ENCODE measurements at places on chromosomes 3 and 15.
A peak's percentile ranks its signal among the peaks of the same experiment; 100 is the strongest.

DNA sequence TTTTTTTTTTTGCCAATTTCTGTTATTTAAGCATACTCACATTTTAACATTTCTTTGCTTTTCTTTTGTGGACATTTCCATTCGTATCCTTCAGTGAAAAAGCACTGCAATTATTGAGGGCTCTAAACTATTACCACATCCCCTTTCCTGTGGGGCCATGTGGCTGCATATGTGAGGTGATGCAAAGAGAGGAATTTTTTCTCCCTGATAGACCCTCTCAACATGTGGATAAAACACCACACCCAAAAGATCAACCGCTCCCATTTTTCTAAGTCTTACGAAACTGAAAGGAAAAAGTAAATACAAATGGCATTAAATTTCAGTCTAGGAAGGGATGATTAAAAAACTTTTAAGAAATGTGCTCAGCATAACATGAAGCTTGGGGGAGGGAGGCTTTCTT lies 68.8 kb downstream of the DNAJC13 start:
- DNase-seq = no peak

DNA sequence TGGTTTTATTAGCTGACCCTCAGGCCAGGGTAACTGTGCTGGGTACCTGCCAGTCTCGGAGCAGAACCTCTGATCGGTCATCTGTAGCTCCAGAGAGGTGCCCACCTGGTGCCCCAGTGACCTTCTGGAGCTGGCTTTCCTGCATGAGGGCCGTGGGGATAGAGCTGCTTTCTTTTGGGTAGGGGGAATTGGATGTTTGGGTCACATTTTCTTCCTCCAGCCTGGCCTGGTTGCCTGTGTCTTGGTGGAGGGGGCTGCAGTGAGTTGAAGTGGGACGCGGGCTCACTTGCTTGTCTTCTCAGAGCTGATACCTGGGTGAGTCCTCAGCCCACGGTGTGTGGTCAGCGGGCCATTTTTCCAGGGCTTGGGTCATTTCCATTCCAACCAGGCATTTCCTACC lies 2.6 kb downstream of the ZNF710 start:
- DNase-seq = no peak

DNA sequence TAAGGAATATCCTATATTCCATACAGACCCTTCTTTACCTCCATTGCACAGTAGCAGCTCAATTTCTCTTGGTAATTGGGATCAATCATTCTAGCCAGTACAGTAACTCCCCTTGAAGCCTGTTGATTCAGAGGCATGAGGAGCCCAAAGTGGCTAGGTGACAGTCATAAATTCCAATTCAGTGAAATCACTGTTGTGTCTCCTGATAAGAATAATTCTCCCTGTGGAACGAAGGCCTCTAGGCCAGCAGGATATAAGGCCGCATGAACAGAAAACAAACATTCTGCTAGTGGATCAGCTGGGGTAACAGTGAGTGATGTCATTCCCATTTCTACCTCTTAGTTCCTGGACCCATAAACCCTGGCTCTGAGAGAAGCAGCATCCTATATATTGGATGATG lies 696.3 kb downstream of the NR2F2 start:
- no peak for DNase-seq

DNA sequence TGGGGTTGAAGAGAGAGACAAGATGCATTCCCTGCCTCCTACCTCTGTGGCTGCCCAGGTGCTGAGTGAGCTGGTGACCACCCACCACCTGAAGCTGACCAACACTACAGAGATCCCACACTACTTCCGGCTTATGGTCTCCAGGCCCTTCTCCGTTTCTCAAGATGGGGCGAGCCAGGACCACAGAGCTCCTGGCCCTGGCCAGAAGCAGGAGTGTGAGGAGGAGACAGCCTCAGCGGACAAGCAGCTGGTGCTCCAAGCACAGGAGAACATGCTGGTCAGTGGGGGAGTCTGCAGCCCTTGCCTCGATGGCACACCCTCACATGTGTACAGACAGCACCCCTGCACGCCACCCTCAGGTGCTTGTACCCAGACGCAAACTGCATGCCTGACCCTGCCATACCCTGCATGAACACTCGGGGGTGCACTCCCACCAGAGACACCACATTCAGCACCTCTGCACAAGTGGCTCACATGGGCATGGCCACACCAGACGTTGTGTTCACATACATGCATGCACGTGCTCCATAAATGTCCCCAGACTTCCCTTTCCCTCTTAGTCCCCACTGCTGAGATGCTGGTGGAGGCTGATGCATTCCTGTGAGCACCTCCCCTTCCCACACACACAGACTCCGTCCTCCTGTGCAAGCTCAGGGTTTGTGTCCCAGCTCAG lies 19.0 kb downstream of the ACAA1 start:
- peak; percentile 42 for DNase-seq

DNA sequence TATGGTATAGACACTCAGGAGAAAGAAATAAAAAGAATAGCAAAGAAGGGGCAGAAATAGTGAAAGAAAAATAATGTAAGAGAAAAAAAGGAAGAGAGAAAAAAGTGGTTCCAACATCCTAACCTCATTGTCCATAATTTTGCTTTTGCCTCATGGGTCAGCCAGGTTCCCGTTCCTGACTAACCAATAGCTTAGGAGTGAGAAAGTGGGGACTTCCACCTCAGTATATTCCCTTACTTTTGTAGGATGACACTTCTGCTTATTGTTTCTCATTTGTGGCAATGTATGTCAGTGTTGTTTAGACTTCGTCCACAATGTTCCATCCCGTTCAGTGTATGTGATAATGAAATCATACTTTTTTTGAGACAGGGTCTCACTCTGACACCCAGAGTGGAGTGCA lies 9.3 kb upstream of the SLC12A8 start:
- no peak for DNase-seq

DNA sequence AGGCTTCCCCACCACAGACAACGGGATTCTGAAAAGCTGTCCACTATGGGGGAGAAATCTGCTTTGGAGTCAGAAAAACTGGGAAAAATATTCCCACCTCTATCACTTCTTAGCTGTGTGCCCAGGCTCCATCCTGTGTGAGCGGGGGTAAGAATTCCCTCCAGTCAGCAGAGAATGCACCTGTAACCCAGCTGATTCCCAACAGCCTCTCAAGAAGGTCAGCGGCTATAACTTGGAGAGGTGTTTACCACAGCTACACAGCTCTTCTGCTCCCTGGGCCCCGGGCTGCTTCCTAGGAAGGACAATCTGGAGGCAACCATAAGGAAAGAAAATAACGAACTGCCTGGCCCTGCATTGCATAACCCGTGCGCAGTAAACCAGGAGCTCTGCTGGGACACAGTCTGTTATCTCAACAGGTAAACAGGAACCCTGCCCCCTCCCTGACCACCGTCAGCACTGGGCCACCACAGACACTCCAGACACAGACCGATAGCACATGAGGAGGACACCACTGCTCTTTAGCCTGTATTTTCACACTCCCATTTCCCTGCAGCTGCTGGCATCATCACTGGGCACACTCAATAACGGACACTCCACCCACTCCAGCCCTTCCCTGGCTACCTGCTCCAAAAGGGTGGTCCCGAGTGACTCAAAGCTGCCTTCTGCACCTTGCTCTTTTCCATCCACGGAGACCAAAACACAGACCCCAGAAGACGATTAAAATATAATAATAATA lies 2.1 kb downstream of the RAB43 start:
- no peak for DNase-seq

DNA sequence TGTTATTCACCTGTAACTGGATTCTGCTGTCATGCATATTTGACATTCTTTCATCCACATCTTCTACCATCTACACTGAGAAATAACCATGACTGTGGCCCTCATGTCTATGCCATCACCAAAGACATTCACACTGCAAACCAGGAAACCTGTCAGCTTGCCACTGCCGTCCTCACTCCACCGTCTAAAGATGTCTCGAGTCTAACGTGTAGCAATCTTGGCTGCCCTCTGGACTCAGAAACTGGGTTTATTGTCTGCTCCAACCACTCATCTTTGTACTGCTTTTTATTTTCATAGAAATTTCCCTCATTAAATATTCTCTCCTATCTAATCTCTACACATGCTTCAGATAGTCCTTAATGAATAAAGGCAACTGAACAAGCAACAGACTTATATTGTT lies 57.1 kb downstream of the CRYGS start:
- no peak for DNase-seq

DNA sequence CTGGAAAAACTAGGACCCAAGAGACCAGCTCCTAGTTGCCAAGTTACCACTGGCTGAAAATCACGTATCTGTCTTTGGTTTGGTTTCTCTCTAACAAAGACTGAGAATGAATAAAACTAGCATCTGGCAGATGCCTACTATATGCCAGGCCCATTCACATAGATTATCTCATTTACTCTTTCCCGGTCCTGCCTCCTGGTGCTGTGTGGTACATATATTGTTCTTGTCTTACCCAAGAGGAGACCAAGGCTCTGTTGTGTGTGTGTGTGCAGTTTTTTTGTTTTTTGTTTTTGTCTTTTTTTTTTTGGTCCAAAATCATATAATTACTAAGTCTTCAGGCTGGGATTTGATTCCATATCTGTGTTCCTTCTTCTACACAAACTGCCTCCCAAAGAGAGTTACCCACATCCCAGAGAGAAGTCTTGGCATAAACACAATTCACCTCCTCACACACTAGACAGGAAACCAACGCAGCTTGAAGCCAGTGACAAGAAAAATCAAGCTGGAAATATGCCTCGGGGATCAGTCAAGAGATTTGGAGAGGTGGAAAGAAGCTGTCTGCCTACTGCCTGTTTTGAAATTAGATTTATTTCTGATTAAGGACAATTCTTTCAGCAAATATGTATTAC lies 891 bp downstream of the AHSG start:
- no peak for DNase-seq

GRCh38 chr3:131216801-131217200 lies 164.8 kb upstream of the NUDT16 start:
- DNase-seq = no peak
